ENCODE measurements at places on chromosomes 13 and 19.

DNA sequence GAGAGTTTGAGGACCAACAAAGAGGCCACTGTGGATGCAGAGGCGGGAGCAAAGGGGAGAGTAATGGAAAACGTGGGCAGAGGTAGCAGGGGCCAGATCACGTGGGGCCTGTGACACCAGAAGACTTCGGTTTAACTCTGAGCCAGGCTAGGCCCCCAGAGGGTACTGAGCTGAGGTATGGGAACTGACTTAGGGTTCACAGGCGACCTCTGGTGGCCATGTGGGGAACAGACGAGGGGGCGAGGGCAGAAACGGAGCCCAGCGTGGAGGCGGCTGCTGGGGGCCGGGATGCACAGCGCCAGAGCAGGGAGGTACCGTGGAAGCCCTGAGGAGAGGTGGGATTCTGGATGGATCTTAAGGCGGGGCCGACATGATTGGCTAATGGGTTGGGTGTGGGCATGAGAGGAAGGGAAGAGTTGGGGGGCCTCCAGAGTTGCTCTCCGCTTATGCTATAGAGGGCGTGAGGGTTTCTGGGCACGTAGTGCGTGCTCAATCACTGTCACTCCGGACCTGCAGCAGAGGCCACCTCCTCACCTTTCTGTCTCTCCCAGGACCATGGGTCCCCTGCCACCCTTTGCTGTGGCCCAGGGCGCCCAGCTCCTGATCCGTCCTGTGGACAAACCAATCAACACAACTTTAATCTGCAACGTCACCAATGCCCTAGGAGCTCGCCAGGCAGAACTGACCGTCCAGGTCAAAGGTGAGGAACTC, 13.7 kb downstream of the PVR start:
- peaks cover 16% of the 10 kb centered on the region for H3K27me3 ChIP-seq
- H3K4me3 ChIP-seq, result no peak overlapping the region
- H3K36me3 ChIP-seq, result no peaks in the 10 kb centered on the region
- ATAC-seq, result peak; percentile 58

- H3K36me3 ChIP-seq, result no peaks in the 10 kb centered on the region
- H3K4me3 ChIP-seq, result no peak overlapping the region
- no peak for ATAC-seq
- H3K27ac ChIP-seq, result no peak overlapping the region
- H3K27me3 ChIP-seq, result no peaks in the 10 kb centered on the region
Measured at GRCh38 chr13:111667757-111668156, 347.3 kb downstream of the TEX29 start.

DNA sequence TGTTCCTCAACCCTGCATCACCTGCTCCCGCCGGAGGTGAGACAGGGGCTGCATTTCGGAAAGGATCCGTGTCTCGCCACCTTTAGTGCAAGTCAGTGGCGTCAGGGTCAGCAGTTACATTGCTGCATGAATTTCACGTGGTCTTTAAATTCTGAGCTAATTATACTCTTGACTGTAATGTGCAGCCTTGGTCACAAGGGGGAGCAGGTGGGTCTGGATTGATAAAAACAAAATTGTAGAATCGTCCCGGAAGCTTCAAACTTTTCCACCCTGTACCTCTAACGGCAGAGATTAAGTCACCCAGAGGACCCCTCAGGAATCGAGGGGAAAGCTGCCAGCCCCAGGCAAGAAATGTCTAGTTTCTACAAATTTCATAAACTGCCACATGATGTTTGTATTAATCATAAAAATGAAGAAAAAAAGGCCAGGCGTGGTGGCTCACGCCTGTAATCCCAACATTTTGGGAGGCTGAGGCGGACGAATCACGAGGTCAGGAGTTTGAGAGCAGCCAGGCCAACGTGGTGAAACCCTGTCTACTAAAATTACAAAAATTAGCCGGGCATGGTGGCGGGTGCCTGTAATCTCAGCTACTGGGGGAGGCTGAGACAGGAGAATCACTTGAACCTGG, 20.2 kb downstream of the BBC3 start:
- H3K4me3 ChIP-seq, result peak overlapping the region; percentile 31
- H3K27me3 ChIP-seq, result no peaks in the 10 kb centered on the region
- H3K4me1 ChIP-seq, result peaks cover 9% of the 10 kb centered on the region
- peak; percentile 72 for ATAC-seq

- no peak overlapping the region for H3K27ac ChIP-seq
- peaks cover 13% of the 10 kb centered on the region for H3K36me3 ChIP-seq
- H3K4me3 ChIP-seq, result no peak overlapping the region
- H3K27me3 ChIP-seq, result no peaks in the 10 kb centered on the region
- no peak for ATAC-seq
Measured at GRCh38 chr19:21434516-21434915, 37.6 kb downstream of the ZNF493 start.

GRCh38 chr19:42697884-42698283, 42.4 kb downstream of the PSG3 start:
- no peak for ATAC-seq
- no peak overlapping the region for H3K27ac ChIP-seq
- peaks cover 55% of the 10 kb centered on the region for H3K27me3 ChIP-seq
- no peaks in the 10 kb centered on the region for H3K36me3 ChIP-seq
- no peak overlapping the region for H3K4me3 ChIP-seq

- H3K27me3 ChIP-seq, result peaks cover 8% of the 10 kb centered on the region
- peaks cover 87% of the 10 kb centered on the region for H3K36me3 ChIP-seq
- peak; percentile 24 for ATAC-seq
- H3K4me1 ChIP-seq, result peaks cover 55% of the 10 kb centered on the region
- no peak overlapping the region for H3K27ac ChIP-seq
Measured at GRCh38 chr13:48316826-48317510, 13.4 kb downstream of the RB1 start.

DNA sequence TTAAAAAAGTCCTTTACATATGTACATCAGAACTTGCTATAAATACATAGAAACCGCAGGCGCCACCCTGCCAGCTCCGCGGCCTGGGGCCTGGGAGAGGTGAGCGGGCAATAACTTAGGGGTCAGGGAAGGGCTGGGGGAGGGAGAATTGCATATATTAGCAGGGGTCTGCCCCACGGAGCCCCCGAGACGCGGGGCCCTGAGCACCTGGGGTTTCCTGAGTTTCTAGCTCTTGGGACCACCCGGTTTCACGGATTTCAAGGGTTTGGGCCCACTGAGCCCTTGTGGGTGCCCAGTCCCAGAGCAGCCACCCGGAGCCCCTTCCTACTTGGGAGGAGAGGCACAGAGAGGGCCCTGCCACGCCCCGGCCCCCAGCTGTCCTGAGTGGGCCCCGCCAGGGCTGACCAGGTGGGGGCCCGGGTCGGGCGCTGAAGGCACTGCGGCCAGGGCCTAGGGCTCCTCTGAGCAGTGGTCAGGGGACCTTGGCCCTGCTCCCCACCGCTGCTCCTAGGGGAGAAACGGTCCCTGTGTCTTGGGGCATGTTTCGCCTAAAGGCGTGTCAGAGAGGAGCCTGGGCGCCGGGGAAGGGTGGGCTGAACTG, 4.0 kb downstream of the GPX4 start:
- ATAC-seq, result no peak
- H3K4me3 ChIP-seq, result no peak overlapping the region
- H3K36me3 ChIP-seq, result peaks cover 11% of the 10 kb centered on the region
- no peaks in the 10 kb centered on the region for H3K27me3 ChIP-seq

DNA sequence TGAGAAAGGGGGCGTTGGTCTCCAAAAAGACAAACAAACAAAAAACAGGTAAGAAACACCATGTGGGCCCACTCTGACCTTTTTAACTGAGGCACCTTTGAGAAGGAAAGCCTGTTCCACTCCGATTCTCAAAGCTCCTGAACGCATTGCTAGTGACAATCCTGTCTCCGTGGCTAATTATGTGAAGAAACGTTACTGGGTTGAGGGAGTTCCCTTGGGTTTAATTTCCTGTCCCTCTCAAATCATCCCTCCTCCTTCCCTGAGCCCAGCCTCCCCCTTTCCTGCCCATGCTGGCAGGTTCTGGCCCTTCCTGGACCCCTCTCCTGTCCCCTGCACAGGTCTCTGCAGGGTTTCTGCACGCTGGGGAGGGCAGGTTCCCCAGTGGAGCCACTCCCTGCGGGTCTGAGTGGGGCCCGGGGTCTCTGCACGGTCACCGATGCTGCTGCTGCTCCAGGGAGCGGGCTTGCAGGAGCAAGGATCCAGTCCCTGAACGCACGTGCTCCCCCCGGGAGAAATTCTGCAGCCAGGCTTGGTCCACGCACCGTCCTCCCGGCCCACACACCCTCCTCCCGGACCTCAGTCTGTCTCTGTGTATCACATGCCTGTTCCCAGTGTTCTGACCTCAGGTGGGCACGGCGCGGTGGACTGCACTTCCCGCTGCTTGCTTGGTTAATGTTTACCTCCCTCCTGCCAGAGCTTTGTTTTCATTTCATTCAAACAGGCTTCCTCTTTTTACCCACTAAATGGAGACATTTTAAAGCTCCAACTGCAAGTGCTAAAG, 76.4 kb upstream of the MCF2L start:
- ATAC-seq, result no peak
- no peaks in the 10 kb centered on the region for H3K27me3 ChIP-seq
- peak overlapping the region; percentile 3 for H3K4me3 ChIP-seq
- H3K4me1 ChIP-seq, result peaks cover 21% of the 10 kb centered on the region

DNA sequence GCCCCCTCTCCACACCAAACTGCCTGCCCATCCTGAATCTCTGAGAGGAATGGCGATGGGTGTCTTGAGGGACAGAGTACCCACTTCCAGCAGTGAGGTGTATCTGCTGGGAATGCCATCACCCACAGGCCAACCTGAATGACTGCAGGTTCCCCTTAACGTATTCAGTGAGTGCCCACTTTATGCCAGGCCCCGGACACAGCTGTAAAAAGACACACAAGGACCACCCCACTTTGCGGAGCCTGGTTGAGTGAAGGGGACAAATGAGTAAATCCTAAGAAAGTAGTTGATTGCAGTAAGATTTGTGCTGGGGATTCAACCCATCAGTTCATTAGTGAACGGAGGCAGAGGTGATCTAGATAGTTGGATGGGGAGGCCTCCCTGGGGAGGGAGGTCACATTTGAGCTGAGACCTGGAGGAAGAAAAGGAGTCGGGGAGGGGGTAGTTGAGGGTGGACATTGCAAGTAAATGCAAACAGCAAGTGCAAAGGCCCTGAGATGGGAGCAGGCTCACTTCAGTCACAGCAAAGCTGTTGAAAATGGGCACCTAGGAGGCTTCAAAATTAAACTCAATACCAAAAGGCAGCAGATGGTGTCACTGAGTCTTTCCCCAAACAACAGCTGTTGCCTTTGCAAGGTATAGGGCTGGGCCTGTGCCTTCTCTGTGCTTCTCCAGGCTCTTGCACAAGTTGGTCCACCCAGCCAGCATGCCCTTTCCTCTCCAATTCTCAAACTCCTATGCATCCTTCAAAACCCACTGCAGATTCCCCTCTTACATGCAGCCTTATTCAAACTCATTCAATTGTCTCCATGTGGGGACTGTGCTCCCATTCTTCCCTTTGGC, 4.3 kb downstream of the GDF15 start:
- peaks cover 14% of the 10 kb centered on the region for H3K36me3 ChIP-seq
- peaks cover 16% of the 10 kb centered on the region for H3K27me3 ChIP-seq
- no peak overlapping the region for H3K4me3 ChIP-seq
- H3K27ac ChIP-seq, result no peak overlapping the region
- H3K4me1 ChIP-seq, result peaks cover 40% of the 10 kb centered on the region

- H3K4me3 ChIP-seq, result no peak overlapping the region
- no peak for ATAC-seq
- H3K4me1 ChIP-seq, result no peaks in the 10 kb centered on the region
- H3K27ac ChIP-seq, result no peak overlapping the region
Measured at GRCh38 chr13:97526556-97526955, 92.6 kb downstream of the RAP2A start.

- H3K27me3 ChIP-seq, result no peaks in the 10 kb centered on the region
- no peak overlapping the region for H3K27ac ChIP-seq
- no peaks in the 10 kb centered on the region for H3K4me1 ChIP-seq
- ATAC-seq, result no peak
- no peak overlapping the region for H3K4me3 ChIP-seq
Measured at GRCh38 chr13:101429733-101430132, 13.4 kb upstream of the NALCN start.

DNA sequence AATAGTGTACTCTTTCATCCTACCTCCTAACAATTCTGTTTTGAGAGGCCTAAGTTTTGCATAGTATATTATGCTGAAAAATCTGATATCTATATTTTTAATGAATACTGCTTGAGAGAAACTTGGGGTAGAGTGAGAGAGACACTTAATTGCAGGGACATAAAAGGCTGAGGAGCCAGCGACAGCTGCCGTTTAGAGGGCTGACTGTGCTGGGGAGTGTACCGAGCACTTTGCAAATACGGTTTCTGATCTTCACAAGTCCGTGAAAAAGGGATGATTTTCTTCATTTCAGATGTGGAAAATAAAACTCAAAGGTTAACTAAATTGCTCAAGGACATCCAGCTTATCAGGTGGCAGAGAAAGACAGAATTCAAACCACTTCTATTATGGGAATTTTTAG, 97.4 kb downstream of the CAB39L start:
- H3K4me3 ChIP-seq, result no peak overlapping the region
- no peaks in the 10 kb centered on the region for H3K27me3 ChIP-seq
- peaks cover 25% of the 10 kb centered on the region for H3K36me3 ChIP-seq
- no peaks in the 10 kb centered on the region for H3K4me1 ChIP-seq

DNA sequence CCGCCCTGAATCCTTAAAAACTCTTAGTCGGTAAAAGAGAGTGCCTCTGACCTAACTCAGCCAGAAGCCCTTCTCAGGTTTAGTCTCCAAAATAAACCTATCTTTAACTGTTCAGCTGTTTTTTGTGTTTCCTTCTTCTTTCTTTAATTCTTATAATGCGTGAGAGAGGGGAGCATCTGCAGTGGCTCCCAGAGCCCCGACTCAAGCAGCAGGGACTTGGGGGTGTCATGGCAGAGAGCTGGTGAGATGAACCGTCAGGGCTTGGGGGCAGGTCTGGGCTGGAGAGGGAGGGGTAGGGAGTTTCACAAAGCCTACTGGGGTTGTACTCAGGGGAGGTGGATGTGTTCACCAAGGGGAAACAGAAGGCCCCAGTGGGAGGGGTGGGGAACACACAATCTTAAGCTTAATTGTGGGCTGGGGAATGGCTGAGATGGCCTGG, 16.8 kb upstream of the SIGLEC6 start:
- H3K27ac ChIP-seq, result peak overlapping the region; percentile 87
- H3K4me3 ChIP-seq, result peak overlapping the region; percentile 22
- no peak for ATAC-seq
- H3K4me1 ChIP-seq, result peaks cover 99% of the 10 kb centered on the region
- peaks cover 8% of the 10 kb centered on the region for H3K36me3 ChIP-seq

GRCh38 chr13:112067871-112068539, 1.1 kb downstream of the SOX1 start:
- no peak overlapping the region for H3K27ac ChIP-seq
- no peaks in the 10 kb centered on the region for H3K4me1 ChIP-seq
- H3K4me3 ChIP-seq, result no peak overlapping the region
- ATAC-seq, result no peak
- H3K36me3 ChIP-seq, result no peaks in the 10 kb centered on the region

- peaks cover 52% of the 10 kb centered on the region for H3K27me3 ChIP-seq
- no peak overlapping the region for H3K27ac ChIP-seq
- peak overlapping the region; percentile 39 for H3K4me3 ChIP-seq
- H3K36me3 ChIP-seq, result no peaks in the 10 kb centered on the region
Measured at GRCh38 chr13:71864094-71864985, 2.7 kb downstream of the DACH1 start.

- H3K27me3 ChIP-seq, result no peaks in the 10 kb centered on the region
- no peaks in the 10 kb centered on the region for H3K4me1 ChIP-seq
- H3K27ac ChIP-seq, result no peak overlapping the region
- ATAC-seq, result no peak
- no peaks in the 10 kb centered on the region for H3K36me3 ChIP-seq
Measured at GRCh38 chr13:72521940-72522661, 205.3 kb downstream of the MZT1 start.
